Stimulated activated CD4-positive, alpha-beta T cell treated with anti-CD3 and anti-CD28 coated beads, Interleukin-12 subunit alpha, Interleukin-12 subunit beta, amount 100 ng/mL, for 4 hours (primary cell): ENCODE measurements at places on chromosomes 16 and 17.

DNA sequence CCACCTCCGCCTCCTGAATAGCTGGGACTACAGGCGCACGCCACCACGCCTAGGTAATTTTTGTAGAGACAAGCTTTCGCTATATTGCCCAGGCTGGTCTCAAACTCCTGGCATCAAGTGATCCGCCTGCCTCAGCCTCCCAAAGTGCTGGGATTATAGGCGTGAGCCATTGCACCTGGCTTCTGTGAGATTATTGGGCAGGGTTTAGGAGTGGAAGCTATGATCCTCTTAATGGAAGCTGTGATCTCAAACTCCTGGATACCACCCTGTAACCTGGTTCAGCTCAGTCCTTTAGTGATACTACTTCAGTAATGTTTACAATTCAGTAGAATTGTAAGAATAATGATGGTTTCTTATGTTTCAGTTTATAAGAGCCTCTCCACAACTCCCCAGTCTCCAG is 14.1 kb downstream of the NFE2L1 start:
- DNase-seq = no peak

- DNase-seq = peak; percentile 47
Measured at GRCh38 chr16:79278506-79278905, 322.0 kb downstream of the MAF start.

GRCh38 chr17:12328204-12328603 is 307.5 kb downstream of the MAP2K4 start:
- DNase-seq = no peak

- DNase-seq = no peak
Measured at GRCh38 chr17:69870091-69870530, 204.9 kb upstream of the KCNJ16 start.

DNA sequence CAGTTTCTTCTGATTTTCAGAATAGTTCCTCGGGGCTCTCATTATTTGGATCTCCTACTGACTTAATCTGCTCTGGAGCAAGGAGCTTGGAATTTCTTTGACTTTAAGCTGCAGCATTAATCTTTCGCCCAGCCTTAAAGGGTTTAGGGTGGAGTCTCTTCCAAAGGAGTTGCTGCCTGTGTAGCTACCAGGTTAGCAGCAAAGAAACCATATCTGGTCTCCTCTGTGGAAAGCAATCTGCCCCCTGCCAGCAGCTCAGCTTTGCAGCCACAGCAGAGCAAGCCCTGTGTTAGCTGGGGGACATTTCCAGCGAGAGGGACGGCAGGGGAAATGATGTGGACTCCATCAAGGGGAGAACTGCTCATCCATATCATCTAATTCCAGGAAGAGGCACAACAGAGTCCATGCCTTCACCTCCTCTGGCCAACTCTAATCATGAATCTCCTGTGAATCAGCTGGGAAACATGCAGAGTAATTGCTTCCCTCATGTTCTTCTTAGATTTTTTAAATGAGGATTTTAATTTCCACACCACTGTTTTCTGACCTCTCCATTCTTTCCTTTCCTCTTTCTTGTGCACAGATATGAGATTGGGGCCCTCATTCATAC is 827.6 kb upstream of the CA10 start:
- no peak for DNase-seq

DNA sequence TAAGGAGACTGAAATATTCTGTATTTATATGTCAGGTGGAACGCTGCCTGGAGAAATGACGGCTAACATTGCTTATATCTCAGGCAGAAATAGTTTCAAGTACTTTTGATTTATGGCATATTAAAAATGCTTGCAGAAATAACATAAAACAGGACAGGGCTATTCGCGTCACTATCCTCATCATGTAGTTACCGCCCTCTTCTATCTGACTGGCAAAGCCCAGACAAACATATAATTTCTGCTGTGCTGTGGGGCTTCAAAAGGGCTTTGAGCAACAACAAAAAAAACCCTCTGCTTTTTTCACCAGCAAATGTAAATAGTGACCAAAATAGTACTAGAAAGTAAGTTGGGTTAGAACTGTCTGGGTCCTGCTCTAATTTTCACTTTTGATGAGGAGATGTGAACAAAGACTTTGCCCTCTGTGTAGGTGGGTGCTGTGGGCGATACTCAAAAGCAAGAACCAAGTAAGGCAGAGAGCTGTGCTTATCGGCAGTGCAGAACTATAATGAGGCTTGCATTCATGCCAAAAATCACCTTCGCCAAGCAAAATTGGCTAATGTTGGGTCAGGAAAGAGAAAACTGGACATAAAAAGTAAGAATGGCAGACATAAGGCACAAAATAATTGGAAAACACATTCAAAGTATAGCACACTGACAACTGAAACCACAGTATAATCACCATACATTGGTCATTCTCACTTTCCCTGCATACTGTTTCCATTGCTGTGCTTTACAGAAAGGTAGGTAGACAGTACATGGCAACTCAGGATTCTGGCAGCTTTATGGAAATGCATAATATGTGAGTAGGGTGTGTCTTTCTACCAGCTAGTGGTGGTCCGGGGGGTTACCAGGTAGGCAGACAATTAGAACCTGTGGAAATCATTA is 151.2 kb upstream of the AXIN2 start:
- DNase-seq = no peak

GRCh38 chr16:26569793-26570192 is 496.9 kb upstream of the C16orf82 start:
- DNase-seq = no peak

GRCh38 chr17:82960419-82961271 is 118.8 kb upstream of the METRNL start:
- no peak for DNase-seq

DNA sequence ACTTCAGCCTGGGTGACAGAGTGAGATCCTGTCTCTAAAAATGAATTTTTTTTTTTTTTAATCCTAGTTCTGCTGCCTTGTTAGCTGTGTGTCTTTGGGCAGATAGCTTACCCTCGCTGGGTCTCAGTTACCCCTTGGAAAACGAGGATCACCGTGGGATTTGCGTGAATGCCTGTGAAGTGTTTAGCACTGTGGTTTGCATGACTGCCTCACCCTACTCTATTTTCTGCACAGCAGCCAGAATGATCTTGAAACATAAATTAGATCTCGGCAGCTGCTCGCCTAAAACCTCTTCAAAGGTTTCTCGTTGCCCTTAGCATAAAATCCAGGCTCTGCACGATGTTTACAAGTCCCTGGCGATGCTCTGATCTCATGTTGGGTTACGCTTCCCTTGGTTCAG is 71.2 kb upstream of the GRIN2A start:
- no peak for DNase-seq

DNA sequence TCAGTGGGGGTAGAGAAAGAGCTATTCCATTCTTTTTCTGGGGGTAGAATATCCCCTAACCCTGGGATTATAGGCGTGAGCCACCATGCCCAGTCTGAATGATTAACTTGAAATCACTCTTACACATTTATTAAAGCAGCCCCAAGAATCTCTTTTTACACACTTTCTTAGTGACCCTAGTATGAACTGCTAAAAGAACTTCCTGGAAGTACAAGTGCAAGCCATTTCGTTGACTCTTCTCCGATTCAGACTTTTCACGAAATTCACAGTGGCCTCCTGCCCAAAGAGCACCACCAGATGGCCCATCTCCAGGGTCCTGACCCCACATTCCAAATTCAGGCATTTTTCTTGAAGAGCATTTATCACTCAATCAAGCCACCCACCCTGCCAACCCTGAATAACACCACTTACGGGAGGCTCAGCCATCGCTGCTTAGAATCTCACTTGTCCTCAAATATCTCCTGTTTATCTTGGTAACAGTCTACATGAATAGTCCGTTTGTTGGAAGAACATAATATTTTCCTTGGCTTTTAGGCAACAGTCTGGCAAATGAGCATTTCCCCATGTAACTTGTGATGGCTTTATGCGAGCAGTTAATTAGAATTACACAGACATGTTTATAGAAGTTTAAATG is 28.0 kb downstream of the ZNF423 start:
- DNase-seq = no peak

DNA sequence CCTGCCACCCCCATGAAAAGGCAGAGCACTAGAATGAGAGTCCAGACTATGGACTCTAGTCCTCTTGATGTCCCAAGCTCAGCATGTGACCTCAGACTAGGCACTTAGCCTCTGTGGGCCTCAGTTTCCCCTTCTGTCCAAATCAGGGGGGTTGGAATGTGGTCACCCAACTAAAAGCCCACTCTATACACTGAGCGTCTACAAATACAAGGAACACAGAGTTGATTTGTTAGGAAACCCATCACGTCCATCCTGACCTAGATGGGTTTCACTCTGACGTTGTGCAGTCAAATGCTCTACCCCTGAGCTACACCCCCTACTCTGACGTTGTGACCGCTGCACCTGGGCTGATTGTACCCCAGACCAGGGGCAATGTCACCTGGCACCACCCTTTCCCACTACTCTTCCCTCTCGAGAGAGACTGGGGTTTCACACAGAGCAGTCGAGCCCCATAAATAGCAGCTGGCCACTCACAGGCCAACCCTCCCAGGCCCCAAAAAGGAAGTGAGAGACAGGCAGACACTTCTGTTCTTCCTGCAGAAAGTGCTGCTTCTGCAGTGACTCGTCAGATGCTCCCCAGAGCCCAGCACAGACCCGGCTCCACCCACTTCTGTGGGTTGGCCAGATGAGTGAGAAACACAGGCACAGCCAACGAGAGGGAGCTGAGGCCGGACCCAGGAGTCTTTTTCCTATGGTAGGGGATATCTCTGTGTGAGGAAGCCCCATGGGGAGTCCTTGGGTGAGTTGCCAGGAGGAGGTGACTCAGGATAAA is 16.1 kb upstream of the TNFRSF13B start:
- peak; percentile 43 for DNase-seq

GRCh38 chr17:34549966-34550365 is 29.4 kb upstream of the TMEM132E start:
- no peak for DNase-seq

- no peak for DNase-seq
Measured at GRCh38 chr17:54996441-54996840, 27.9 kb downstream of the STXBP4 start.

- DNase-seq = no peak
Measured at GRCh38 chr17:75611851-75612429, 21.3 kb upstream of the SMIM5 start.

- DNase-seq = no peak
Measured at GRCh38 chr16:6771956-6772355, 560.7 kb upstream of the RBFOX1 start.

- DNase-seq = no peak
Measured at GRCh38 chr16:4380119-4381063, 8.7 kb downstream of the VASN start.

DNA sequence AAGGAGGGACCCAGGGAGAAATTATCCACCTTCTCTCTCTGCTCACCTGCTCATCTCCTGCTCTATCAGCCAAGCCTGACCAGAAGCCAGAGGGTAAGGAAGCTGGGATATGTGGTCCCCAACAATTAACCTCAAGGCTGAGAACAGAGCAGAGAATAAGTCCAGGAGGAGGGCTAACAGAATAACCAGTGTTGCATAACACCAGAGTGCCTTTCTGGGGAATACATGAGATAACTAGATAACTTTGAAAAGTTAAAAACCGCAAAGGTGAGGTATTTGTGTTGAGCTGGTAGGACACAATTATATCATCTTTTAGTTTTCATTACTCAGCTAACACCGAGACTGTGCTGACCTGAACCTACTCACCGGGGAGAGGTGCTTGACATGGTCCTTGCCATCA is 180.8 kb downstream of the SALL1 start:
- no peak for DNase-seq

DNA sequence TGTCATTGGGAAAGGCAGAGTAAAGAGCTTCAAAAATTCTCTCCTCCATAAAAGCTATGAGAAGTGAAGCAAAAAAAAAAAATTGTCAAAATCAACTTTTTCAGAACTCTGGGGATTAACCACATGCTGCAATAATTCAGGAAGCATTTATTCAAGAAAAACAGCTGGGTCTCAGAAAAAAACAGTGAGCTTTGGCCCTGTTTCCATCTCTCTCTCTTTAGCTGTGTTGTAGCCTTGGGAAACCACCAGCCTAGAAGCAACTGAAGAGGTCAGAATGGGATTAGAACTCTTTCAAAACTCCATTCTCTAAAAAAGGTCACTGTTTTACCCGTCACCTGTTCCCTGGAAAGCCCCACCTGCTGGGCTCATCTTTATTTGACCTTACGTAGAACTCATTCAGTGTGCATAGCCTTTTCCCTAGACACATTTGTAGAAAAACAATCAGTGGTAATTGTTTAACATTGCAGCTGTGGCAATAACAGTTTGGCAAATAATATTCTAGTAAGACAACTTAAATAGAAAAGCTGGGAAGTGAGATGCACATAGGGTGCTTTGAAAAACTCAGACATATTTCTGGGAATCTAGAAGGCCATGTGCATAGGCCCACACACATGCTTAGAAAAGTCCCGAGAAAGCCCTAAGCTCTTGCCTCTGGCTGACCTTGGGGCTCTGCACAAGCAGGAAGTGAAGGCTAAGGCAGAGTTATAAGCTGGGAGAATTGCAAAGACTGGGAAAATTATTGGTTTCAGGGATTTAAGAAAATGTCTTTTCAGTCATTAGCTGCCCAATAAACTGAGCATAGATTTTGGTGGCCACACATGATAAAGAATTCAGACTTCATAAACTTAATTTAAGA is 18.0 kb downstream of the SLC5A11 start:
- no peak for DNase-seq
